ENCODE measurements at places on chromosomes 2 and 18.
A peak's percentile ranks its signal among the peaks of the same experiment; 100 is the strongest.

DNA sequence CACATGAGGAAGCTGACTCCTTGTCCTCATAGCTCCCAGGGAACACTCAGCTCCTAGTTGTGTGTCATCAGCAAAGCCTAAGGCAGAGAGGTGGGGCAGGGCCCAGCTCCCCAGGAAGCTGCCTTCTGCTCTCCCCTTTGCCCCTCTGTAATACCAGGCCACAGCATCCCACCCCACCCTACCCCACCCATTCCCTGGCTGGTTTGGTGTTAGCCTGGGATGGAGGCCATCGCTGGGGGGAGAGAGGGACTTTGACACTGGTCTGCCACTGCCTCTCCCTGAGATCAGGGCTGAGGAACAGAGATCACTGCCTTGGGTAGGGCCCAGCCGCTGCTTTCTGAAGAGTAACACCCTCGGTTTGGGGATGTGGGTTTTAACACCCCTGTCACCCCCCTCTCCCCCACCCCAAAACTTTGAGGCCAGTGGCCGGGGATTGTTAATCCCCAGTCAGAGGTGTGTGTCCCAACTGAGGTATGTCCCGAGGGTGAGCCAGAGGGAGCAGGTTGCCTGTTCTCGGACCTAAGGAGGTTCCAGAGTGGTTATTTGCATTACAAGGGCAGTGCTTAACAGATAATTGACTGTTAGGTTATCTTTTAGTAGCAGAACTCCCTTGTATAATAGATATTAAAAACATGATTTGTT is 41.4 kb downstream of the TET3 start:
- H3K36me3 ChIP-seq: no peaks in the 10 kb centered on the region
- no peaks in the 10 kb centered on the region for H3K4me1 ChIP-seq
- no peak overlapping the region for H3K4me3 ChIP-seq
- no peaks in the 10 kb centered on the region for H3K27me3 ChIP-seq
- no peak for DNase-seq
- H3K27ac ChIP-seq: no peak overlapping the region

- no peak for DNase-seq
- H3K27ac ChIP-seq: no peak overlapping the region
- H3K36me3 ChIP-seq: no peaks in the 10 kb centered on the region
- H3K4me3 ChIP-seq: no peak overlapping the region
- no peaks in the 10 kb centered on the region for H3K27me3 ChIP-seq
- peaks cover 3% of the 10 kb centered on the region for H3K4me1 ChIP-seq
Observed at GRCh38 chr2:239246723-239247122, 154.1 kb downstream of the HDAC4 start.

DNA sequence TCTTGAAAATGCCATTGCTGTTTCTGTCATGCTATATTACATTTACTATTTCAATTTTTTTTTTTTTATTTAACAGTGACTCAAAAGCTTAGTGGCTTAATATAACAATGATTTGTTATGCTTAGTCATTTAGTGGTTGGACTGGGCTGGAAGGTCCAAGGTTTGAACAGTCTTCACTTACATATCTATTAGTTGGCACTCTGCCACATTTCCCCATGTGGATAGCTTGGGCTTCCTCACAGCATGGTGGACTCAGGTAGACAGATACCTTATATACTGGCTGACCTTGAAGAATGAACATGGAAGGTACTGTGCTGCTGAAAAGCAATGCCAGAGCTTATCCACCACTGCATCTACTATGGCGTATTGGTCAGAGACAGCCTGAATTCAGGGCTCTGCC is 909.5 kb upstream of the SOX11 start:
- DNase-seq: no peak
- H3K4me1 ChIP-seq: peaks cover 3% of the 10 kb centered on the region
- no peaks in the 10 kb centered on the region for H3K27me3 ChIP-seq
- H3K36me3 ChIP-seq: no peaks in the 10 kb centered on the region

- H3K4me3 ChIP-seq: no peak overlapping the region
- H3K4me1 ChIP-seq: no peaks in the 10 kb centered on the region
- no peak overlapping the region for H3K27ac ChIP-seq
- no peaks in the 10 kb centered on the region for H3K27me3 ChIP-seq
Observed at GRCh38 chr2:140586379-140586778, 1544.4 kb downstream of the LRP1B start.

DNA sequence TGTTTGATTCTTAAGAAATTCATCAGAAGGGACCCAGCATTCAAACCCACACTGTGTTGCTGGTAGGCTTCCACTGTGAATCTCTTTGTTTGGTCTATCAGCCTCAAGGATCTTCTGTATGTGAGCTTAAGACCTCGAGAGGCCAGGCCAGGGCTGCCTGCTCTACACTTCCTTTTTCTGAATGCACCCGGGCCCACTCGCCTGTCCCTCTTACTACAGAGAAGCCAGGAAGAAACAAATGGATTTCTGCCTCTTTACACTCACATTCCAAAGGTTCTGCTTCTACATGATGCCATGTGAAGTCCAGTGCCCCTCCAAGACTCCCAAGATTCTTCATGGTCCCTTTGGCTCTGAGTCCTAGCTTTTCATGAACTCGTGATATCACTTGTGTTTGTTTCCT is 25.4 kb upstream of the MRPL19 start:
- no peaks in the 10 kb centered on the region for H3K4me1 ChIP-seq
- no peak overlapping the region for H3K27ac ChIP-seq
- no peak overlapping the region for H3K4me3 ChIP-seq
- no peaks in the 10 kb centered on the region for H3K27me3 ChIP-seq

DNA sequence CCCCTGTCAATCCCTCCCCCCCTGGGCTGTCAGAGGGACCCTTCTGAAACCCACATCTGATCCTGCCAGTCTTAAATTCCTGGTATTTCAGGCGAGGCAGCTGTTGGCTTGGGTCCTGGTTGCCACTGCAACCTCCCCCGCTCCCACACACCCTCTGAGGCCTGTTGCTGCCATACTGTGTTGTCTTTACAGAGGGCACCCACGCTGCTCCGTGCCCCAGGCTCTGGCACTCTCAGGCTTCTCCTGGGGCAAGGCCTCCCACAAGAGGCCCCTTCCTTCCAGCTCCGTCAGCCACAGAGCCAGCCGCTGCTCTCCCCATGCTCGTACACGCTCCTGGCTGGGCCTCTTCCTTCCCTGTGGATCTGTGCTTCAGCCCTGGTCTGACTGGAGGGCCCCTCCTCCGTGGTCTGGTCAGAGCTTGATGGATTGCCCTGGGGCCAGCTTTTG is 8.6 kb downstream of the CABLES1 start:
- H3K4me1 ChIP-seq: peaks cover 37% of the 10 kb centered on the region
- peak; percentile 48 for DNase-seq
- peak overlapping the region; percentile 55 for H3K27ac ChIP-seq
- no peaks in the 10 kb centered on the region for H3K36me3 ChIP-seq

DNA sequence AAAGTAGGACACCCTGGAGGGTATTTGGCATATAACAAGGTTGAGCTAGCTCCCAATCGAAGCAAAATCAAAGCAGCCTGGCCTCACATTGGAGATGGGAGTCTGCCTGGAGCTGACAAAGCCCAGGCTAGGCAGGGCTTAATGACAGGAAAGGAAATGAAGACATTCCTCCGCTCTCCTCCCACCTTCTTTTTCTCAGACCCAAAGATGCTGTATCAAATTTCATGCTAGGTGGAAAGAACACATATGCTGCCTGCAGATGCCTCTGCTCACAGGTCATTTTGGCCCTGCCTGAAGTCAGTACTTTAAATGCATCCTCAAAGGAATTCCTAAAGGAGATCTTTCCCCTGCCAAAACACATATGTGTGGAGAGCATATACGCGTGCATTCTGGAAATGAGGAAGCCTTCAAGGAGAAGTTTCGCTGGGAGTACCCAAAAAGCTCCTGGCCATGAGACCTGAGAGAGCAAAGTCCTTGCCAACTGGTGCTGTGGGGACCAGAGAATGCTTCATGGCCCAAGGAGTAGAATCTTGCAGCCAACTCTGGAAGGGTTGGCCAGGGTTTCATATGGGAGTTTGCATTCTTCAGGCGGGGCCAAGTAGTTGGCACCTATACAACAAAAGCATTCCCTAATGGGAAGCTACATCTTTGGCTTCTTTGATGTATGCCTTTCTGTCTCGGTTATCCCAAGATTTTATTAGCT is 88.0 kb downstream of the AQP4 start:
- H3K36me3 ChIP-seq: no peaks in the 10 kb centered on the region
- peak; percentile 54 for DNase-seq
- H3K27me3 ChIP-seq: no peaks in the 10 kb centered on the region
- H3K27ac ChIP-seq: no peak overlapping the region

GRCh38 chr2:204049635-204050034 is 113.1 kb downstream of the ICOS start:
- H3K27ac ChIP-seq: no peak overlapping the region
- no peak for DNase-seq
- H3K4me3 ChIP-seq: no peak overlapping the region
- no peaks in the 10 kb centered on the region for H3K36me3 ChIP-seq
- no peaks in the 10 kb centered on the region for H3K4me1 ChIP-seq

DNA sequence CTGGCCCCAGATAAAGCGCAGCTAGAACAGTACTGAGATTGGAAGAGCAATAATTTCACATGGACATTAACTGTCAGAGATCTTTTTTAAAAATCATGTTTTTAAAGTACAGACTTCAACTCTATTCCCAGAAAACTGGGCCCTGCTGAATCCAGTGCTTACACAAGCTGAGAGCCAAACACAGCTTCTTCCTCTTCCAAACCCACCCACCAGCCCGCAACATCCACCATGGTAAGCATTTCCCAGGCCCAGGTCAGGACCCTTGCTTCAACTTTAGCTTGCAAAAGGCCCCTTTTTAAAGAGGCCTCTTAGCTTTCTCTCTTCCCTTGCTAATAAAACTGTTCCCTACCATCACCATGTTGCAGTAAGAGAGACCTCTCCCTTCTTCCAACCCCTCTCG is 2.1 kb downstream of the AAK1 start:
- peaks cover 44% of the 10 kb centered on the region for H3K4me1 ChIP-seq
- H3K27me3 ChIP-seq: no peaks in the 10 kb centered on the region
- H3K27ac ChIP-seq: no peak overlapping the region
- peak overlapping the region; percentile 98 for H3K4me3 ChIP-seq
- no peaks in the 10 kb centered on the region for H3K36me3 ChIP-seq

DNA sequence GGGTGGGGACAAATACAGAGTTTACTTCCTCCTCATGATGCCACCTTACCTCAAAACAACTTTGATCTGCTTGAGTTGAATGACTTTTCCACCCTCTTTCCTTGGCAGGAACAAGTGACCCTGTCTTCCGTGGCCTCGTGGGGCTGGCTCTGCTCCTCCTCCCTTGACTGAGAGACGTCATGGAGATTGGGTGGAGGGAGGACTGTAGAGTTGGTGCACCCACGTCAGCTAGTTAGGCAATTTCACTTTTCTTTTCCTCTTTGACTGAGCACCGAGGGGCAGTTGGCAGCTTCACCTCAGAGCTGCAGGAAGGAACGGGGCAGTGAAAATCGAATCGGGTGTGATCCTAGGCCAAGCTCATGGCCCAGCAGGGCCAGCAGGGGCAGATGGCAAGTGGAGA is at the start of gene SP140:
Gene SP140 (plus strand): TSS at position 251 of the 400 bp plus-strand sequence. CDS start 109 bp downstream, at position 360.
- H3K27me3 ChIP-seq: no peaks in the 10 kb centered on the region
- no peak within 1 kb of the TSS for H3K4me3 ChIP-seq
- no peaks in the 10 kb centered on the region for H3K36me3 ChIP-seq
- no peak for DNase-seq

- no peak for DNase-seq
Observed at GRCh38 chr2:63827749-63828148, 13.9 kb upstream of the UGP2 start.

DNA sequence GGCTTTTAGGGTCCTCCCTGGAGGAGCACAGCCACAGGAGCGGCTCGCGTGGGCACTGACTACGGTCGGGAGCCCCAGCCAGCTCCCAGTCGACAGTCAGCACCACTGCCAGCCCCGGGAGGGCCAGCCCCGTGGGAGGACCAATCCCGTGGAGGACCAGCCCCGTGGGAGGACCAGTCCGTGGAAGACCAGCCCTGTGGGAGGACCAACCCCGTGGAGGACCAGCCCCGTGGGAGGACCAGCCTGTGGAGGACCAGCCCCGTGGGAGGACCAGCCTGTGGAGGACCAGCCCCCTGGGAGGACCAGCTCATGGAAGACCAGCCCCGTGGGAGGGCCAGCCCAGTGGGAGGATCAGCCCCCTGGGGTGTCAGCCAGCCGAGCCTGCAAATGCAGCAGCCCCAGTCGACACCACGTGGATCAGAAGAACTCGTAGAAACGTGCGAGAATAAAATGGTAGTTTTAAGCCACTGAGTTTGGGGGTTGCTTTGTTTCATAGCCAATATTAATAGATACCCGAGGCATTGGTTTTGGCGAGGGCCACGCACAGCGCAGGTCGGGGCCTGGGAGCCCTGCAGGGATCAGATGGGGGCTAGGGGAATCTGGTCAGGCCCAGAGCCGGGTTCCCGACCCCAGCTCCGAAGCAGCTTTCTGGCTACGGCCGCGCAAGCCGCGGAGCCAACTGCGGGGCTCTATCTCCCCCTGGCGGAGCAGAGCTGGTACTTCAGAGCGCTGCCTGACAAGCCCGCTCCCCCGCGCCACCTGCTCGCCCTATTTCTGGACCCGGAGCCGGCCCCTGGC is 73.0 kb downstream of the TEX51 start:
- no peak overlapping the region for H3K27ac ChIP-seq
- no peaks in the 10 kb centered on the region for H3K27me3 ChIP-seq
- peaks cover 4% of the 10 kb centered on the region for H3K4me1 ChIP-seq
- H3K36me3 ChIP-seq: no peaks in the 10 kb centered on the region

- H3K36me3 ChIP-seq: no peaks in the 10 kb centered on the region
- peak; percentile 22 for DNase-seq
- peaks cover 8% of the 10 kb centered on the region for H3K27me3 ChIP-seq
- H3K4me1 ChIP-seq: peaks cover 6% of the 10 kb centered on the region
- H3K4me3 ChIP-seq: no peak overlapping the region
- no peak overlapping the region for H3K27ac ChIP-seq
Observed at GRCh38 chr18:46718501-46719341, 38.1 kb downstream of the ST8SIA5 start.

DNA sequence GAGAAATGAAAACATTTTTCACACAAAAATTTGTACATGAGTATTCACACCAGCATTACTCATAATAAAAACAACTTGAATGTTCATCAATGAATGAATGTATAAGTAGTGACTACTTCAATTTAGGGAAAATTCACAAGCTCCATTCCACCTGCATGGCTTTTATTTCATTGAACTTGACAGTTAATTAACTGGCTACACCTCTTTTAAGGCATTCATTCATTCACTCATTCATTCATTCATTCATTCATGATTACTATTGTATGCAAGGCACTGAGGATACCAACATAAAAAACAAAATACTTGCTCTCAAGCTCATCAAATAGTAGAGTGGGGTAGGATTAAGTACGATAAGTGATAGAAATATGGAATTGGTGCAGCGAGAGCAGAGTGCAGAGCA is 198.3 kb upstream of the DLGAP1 start:
- no peak overlapping the region for H3K4me3 ChIP-seq
- no peaks in the 10 kb centered on the region for H3K36me3 ChIP-seq

GRCh38 chr2:85589982-85590791 is 5.4 kb upstream of the RNF181 start:
- no peak overlapping the region for H3K4me3 ChIP-seq
- peak; percentile 99 for DNase-seq
- no peaks in the 10 kb centered on the region for H3K27me3 ChIP-seq
- peaks cover 25% of the 10 kb centered on the region for H3K4me1 ChIP-seq

DNA sequence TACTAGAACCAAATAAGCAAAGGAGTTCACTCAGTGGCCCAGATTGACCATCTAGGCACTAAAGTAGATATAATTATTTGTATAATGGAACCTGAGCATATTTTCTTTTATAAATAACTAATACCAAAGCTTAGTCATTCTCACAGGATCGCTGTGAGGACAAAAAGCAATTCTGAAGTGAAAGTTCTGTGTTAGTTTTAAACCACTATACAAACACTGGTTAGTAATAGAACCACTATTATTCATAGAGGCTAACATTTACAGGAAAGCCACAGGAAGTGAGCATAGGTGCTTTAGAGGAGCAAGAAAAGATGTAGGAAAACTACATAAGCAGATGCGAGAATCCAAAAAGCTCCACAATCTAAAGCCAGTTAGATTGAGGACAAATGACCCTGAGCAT is 364.7 kb downstream of the XIRP2 start:
- H3K4me1 ChIP-seq: no peaks in the 10 kb centered on the region
- no peak for DNase-seq
- no peaks in the 10 kb centered on the region for H3K27me3 ChIP-seq
- no peak overlapping the region for H3K27ac ChIP-seq
